Activated gamma-delta T cell (primary cell): ENCODE measurements at places on chromosomes 7 and 10.

GRCh38 chr7:44959433-44959951 is 19.3 kb downstream of the MYO1G start:
- DNase-seq = peak; percentile 36

- DNase-seq = no peak
Observed at GRCh38 chr7:69169386-69169785, 428.9 kb upstream of the AUTS2 start.

DNA sequence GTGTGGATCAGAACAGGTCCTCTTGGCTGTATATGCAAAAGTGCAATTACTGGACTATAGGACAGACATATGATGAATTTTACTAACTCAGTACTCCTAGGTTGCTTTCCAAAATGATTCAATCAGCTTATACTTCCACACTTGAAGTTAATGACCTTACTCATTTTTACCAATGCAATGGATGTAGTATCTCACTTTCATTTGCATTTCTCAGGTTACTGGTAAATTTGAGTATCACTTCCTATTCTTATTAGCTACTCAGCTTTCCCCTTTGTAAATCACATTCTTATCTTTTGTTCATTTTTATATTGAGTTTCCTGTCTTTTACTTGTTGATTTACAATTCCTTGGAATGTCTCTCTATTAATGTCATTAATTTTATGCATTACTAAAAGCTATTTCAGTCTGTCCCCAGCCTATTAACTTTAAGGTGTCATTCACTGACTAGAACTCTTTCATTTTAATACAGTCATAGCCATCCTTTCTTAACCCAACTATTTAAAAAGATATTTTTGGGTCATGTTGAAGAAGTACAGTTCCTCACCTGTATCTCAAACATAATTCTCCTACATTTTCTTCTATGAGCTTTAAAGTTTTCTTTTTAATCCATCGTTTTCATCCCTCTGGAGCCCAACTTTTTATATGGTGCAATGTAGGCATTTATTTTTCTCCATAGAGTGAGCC is 88.6 kb downstream of the VIM start:
- DNase-seq = no peak

DNA sequence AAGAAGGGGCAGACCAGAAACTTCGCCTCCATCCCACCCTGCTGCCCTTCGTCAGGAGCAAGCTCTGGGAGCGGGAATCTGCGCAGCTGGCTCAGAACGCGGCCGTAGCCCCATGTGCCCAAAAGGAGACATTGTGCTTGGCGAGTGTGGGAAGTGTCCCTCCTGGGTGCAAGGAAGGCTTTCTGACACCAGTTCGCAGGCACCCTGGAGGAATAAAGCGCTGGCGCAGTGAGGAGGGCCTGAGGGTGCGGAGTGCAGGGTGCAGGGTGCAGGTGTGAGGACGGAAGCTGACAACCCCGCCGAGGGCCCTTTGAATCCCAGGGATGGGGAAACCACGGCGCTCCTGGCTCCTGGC is 811 bp downstream of the SLIT1 start:
- DNase-seq = no peak

DNA sequence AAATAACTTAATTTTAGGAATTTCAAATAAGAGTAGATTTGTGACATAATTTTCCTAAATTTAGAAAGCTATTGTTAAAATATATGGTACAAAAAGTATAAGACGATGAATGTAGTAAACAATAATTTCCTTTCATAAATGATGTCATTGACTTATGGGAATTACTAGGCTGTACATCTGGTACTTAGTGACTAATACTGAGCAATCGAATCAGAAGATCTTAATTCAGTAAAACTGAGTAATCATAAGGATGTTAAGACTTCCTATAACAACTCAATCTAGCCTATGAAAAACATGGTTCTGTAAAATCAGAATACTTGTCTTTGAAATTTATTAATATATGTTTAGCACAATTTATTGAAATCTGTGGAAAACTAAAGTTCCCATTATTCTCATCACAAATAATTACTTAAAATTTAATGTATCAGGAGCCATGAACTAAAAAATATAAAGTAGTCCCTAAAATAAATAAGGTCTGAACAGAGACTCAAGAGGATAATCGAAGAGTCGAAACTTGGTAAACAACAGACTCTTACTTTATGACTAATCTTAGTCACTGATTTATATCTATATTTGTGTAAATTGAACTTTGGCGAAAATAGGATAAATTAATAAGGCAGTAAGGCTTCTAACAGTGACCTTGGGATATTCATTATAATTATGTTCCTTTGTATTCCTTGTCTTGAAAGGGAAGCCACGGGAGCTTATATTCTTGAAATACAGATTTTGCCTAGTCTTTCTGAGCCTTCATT is 142.1 kb downstream of the HGF start:
- DNase-seq = no peak

DNA sequence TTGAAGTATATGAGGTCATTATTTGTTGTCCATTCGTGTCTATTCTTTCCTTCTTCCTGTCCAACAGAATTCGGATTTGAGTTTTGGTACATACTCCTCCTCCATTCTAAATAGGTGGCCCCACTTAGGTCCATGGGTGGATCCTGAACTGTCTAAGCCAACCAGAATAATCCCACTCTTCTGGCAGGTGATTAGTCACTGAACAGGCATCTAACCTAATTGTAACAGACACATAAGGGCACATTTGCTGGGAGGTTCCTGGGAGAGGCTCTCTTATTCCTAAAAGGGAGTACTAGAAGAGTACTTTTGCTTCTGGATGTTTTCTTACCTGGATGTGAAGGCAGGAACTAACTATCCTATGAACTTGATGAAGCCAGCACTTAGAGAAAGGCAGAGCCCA is 16.8 kb downstream of the LRRC72 start:
- DNase-seq = no peak

GRCh38 chr10:50993771-50994251 is 80.5 kb upstream of the PRKG1 start:
- DNase-seq = no peak

- DNase-seq = no peak
Observed at GRCh38 chr10:1567152-1567551, 170.2 kb downstream of the ADARB2 start.

DNA sequence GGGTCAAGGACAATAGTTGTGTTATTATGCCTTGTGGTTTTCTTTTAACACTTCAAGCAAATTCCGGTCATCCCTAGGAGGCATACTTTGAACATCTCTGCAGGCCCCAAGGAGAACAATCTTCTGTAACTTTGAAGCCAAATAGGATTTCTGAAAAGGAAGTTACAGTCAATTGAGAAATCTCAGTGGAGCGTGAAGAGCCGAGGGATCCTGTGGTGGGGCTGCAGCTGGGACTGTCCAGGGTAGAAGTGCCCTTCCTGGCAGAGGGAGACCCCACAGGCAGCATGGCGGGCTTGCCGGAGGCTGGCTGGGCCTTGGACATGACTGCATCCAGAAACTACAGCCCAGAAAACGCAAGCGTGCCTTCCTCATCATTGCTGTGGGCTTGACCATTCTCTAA is 179.7 kb downstream of the PTPN20 start:
- DNase-seq = no peak

DNA sequence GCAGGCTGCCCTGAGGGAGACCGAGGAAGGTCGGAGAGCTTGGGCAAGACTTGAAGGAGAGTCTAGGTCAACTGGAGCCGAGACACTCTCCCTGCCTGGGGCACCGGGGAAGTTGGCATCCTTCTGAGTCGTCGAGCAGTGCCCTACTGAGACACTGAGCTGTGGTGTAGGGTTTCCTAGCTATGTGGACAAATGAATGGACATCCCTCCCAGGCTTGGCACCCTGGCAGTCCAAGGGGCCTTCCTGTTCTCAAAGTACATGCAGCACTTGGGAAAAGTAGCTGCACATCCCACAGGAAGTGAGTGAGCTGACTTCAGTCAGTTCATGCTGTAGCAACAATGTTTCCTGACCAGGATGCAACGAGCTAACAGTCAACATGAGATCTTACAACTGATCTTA is 57.2 kb upstream of the INPP5A start:
- DNase-seq = no peak

DNA sequence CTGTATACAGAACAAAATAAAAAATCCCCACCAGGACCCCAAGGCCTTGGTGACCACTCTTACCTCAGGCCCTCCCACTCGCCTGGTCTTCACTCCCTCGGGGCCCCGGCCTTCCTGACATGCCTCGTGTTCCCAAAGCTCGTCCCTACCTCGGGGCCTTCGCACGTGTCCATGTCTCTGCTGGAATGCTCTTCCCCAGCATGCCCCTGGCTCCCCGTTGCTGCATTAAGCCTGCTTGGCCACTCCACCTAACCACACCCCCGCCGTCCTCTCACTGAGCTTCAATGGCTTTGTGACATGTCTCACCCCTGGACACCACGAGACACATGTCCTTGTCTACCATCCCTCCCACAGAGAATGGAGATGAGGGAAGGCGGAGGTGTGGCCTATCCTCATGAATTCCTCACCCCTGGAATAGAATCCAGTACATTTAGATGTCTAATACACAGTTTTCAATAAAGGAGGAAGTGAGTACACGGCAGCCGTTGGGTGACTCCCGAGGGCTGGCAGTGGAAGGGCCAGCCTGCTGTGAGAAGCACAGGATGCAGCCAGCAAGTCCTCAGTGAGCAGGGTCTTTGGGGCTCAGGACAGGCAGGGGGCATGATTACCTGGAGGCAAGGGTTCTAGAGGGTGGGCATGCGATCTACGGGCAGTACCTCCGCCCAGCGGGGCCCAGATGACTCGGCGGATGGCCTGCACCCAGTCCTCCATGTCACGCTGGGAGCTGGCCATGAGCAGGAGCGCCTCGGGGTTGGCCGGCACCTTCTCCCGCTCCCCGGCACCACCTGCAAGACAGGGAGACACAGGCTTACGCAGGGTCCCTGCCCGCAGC is 125.7 kb downstream of the ARHGAP22 start:
- no peak for DNase-seq

DNA sequence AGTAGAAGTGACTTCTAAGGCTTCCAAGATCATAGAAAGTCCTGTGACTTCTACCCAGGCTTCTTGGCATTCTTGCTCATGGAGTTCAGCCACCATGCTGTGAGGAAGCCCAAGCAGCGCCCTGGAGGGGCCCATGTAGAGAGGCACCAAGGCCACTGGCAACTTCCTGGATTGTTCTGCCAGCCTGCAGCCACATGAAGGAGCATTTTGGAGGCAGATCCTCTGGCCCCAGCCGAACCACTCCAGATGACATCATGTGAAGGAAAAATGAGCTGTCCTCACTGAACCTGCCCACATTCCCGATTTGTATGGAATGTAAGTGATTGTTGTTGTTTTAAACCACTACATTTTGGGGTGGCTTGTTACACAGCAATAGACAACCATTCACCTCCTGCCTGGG is 51.5 kb upstream of the MNX1 start:
- DNase-seq = no peak

GRCh38 chr7:575425-576366 is 56.0 kb upstream of the PDGFA start:
- DNase-seq = no peak

DNA sequence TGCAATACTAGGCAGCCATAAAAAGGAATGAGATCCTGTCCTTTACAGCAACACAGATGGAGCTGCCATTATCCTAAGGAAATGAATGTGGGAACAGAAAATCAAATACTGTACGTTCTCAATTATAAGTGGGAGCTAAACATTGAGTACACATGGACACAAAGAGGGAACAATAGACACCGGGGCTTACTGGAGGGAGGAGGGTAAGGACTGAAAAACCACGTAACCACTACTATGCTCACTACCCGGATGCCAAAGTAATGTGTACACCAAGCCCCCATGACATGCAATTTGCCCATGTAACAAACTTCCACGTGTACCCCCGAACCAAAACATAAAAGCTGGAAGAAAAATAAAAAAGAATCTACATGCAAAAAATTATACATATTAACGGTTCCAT is 587.0 kb downstream of the PARD3 start:
- no peak for DNase-seq

- DNase-seq = no peak
Observed at GRCh38 chr10:26829810-26830515, 30.8 kb downstream of the ABI1 start.

DNA sequence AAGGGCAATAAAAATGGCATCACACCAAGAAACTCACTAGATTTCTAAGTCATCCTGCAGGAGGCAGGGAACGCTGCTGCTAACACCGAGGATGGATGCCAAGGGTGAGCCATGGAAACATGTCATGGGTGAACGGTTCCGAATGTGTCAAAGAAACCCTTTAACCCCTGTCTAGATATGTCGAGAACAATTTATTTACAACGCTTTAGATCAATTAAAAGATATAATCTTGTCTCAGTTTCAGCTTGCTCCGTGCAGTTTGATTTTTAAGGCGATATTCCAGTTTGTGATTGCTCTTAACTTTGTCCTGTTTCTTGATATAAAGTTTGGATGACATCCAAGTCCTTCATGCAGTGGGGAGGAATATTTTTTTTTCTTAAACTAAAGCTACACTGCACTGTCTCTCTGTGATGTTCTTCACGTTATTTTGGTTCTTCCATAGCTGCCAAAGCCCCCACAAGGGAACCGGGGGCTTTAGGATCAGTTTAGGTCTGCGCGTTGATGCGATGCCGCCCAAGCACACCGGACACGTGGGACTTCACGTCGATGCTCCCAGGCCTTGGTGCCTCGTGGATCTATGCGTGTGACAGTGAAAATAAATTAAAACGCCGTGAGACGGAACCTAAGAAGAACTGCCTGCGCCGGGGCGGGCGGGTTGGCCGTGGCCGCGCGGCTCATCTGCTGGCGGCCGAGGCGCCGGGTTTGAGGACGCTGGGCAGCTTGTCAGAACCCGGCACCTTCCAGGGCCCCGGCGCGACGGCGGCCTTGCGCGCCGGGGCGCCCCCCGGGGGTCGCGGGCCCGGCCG is 220.3 kb downstream of the PHTF2 start:
- no peak for DNase-seq

DNA sequence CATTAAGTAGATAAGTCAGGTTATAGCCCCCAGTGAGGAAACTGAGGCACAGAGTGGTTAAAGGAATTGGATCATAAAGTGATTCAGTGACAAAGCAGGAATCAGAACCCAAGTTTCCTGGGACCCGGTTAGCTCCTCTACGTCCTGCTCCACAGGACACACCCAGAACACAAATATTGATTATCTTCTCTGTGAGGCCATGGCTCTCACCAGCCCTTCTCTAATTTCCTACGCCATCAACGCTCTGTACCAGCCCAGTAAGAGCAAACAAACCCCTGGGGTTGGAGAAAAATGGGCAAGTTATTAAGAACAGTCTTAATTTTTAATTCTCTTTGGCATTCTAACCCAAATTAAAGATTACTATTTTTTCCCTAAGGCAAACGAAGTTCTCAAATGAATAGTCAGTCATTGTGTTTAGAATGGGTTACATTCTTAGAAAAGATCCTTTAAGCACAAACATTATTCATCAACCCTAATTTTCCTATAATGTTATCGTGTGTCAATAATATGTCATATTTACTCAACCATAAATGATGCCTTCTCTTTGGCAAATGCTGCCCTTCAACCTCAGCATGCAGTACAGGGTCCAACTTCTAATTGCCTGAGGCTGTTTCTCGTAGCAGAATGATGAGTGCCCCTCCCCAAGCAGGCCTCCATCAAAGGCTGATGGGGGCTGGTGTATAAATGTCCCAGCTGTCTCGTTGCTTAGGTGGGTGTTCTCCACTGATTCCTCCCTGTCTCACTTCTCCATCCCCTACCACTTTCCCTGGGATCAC is 25.4 kb upstream of the TM9SF3 start:
- DNase-seq = no peak

GRCh38 chr7:16484453-16485158 is 19.1 kb upstream of the SOSTDC1 start:
- DNase-seq = no peak

GRCh38 chr7:1919539-1920265 is 249.6 kb downstream of the ELFN1 start:
- no peak for DNase-seq
